ENCODE measurements at places on chromosomes 7 and 10.

- no peak for DNase-seq
Observed at GRCh38 chr10:76543655-76544054, 1094.0 kb downstream of the KCNMA1 start.

DNA sequence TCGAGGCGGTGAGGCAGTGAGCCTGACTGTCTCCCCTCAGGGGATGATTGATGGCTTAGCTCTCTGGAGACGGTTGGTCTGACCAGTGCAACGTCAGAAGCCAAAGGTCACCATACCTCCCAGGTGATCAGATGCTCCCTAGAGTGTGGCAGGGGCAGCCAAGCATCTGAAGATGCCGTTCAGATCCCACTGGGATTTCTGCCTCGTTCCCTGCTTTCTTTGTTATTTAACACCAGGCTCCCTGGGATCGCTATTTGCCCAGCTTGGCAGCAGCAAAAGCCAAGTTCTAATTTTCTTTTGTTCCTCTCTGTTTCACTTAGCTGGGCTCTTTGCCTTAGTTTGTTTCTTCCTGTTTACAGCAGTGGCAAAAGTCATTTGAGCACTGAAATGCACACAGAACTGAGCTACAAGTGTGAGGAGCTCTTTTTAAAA, 53.5 kb upstream of the SVIL start:
- DNase-seq = no peak

GRCh38 chr7:7274782-7275181, 92.4 kb downstream of the C1GALT1 start:
- no peak for DNase-seq

DNA sequence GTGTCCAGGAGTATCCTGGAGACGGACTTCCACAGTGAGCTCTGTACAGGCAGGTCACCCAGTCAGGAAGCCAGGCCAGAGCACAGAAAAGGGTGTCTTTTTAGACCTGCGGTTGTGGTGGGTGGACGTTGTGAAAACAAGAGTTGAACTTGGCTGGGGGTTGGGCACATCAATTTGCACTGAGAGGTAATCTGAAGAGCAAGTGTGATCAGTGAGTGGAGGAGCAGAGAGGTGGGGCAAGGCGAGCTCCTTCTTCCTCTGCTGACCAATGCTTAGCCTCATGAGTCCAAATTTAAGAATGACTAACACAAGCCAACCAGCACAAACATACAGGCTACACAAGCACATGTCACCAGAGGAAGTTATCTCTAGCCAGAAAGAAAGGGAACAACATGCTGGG, 310.8 kb downstream of the TCERG1L start:
- DNase-seq = no peak

DNA sequence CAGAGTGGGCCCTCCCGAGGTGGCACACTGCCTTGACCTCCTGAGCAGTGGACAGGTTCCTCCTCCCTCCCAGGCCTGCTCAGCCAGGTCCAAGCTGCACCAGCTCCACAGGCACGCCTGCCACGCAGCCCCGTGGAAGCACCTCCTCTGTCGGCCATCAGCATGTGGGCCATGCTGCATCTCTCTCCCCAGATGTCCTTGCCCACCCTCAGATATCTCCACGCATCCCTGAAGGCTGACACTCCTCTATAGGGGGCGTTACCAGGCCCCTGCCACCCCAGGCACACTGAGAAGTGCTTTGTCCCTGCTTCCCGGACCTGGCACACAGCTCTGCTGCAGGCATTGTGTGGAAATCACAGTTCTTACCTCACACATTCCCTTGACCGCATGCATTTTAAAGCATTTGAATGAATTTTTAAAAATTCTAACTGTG, 598.5 kb downstream of the SDK1 start:
- DNase-seq = no peak
